ENCODE measurements at places on chromosomes 1 and 21.

GRCh38 chr21:41825881-41826280 lies 53.3 kb downstream of the PRDM15 start:
- DNase-seq = no peak

GRCh38 chr1:153291514-153291913 lies 21.2 kb downstream of the PGLYRP3 start:
- DNase-seq = no peak

DNA sequence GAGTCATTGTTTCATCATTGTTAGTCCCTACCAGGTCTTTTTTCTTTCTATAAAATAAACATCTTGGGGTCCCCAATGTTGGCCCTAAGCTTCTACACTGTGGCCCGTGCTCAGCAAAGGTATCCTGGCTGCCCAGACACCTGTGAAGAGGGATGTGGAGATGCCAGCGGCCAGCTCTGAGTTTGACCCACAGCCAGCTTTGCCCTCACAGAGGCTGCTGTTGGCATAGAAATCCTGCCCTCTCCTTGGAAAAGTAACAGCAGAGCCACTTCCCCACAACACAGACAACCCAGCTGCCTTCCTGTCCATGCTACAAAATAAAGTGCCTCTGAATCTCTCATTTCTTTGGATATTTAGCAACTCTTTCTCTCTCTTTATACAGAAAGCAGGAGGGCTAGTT lies 6.0 kb downstream of the TRIM62 start:
- DNase-seq = no peak

DNA sequence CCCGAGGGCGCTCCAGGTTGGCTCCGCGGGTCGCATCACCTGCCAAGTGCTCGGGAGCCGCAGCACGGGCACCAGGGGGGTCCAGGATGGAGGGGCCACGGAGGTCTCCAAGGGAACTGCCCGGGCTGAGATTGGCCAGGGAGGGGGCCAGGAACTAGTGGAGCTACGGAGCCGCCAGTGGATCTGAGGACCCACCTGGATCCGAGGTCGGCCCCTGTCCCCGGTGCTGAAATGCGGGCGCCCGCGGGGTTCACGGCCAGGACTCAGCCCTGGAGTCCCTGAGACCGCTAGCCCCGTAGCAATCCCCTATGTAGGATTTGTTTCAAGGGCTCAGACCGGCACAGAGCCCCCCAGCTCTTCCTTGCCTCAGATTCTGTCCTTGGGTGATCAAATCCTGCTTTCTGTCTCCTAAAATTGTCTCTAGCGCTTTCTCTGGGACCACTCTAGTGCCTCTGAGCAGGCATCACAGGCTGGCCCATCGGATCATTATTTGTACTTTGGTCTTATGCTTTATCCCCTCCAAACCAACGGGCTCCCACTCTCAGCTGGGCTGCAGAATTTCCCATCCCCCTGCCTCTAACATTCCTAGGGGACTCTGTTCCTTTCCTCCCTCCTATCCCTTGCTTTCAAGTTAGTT lies 27.3 kb downstream of the KIAA2013 start:
- no peak for DNase-seq

DNA sequence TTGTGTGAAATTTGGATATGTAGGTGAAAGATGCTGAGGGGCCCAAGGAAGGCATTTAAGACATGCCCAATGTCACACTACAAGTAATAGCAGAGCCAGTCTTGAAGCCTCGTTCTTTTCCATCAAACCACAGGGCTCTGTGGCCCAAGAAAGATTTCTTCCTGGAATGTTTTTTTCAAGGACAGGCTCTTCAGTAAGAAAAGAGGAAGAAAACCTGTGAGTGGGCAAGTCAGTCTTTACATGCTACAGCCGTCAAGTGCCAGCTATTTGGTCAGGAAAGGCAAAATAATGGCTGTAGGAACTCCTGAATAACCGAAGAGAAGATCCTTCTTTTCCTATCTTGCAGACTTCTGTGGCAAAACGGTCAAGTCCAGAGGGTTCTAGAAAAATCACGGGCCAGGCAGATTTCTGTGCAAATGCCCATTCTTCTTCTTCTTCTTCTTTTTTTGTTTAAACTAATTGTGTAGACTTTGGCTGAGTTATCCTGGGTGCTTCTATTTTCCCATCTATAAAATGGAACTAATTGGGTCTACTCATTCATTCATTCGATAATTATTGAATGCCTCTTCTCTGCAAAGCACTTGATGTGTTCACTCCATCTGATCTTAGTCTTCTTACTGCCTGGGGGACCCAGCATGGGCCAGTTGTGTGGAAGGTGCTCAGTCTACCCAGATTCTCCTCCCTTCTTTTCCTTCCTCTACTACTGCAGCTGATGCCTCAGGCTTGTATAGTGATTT lies 1.9 kb upstream of the ID3 start:
- no peak for DNase-seq

- no peak for DNase-seq
Measured at GRCh38 chr1:53134042-53134485, 8.4 kb downstream of the SLC1A7 start.

GRCh38 chr21:42089093-42089631 lies 18.0 kb downstream of the UMODL1 start:
- no peak for DNase-seq

DNA sequence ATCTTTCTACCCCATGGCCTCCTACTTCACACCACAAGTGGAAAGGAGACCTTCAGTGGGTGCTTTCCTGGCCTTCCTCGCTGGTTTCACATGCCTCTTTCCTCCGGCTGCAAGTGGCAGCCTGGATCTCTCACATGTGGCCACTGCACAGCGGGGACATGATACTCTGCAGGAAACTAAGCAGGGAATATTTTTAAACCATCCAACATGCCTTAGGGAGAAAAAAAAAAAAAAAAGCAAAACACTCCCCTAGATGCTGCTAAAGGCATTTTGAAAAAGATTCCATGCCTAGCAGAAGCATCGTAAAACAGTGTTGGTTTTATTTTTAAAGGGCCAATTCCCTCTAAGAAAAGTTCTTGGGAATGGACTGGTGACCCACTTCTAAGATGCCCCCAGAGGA lies 12.2 kb upstream of the GJA5 start:
- DNase-seq = no peak

DNA sequence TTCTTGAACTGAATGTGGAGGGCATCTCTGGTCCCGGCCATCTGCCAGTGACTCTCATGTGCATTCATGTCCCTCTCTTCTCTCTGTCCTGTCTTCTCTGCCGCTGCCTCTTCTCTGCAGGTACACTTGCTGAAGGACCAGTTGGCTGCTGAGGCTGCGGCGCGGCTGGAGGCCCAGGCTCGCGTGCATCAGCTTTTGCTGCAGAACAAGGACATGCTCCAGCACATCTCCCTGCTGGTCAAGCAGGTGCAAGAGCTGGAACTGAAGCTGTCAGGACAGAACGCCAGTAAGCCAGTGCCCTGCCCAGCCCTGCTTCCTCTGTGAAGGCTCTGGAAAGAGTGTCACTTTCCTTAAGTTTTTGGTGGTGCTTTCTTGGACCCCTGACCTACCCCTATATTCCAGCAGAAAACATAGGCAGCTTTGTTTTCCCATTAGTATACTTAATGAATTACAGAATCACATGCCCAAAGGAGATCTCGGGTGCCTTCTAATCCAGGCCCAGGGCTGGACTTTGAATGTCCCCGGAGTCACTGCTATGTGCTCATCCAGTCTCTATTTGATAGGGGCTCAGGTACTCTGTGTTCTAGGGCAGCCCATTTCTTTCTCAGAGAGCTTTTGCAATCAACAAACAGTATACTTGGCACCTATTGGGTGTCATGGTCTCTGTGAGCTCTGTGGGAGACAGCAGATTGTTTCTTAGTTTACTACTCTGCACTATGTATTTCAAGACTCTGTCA lies 11.2 kb downstream of the SPATA46 start:
- no peak for DNase-seq
